CD4-positive, alpha-beta T cell treated with Interleukin-2 at 100 ng/mL for 4 hours (primary cell): ENCODE measurements at places on chromosomes 1 and 21.
A peak's percentile ranks its signal among the peaks of the same experiment; 100 is the strongest.

DNA sequence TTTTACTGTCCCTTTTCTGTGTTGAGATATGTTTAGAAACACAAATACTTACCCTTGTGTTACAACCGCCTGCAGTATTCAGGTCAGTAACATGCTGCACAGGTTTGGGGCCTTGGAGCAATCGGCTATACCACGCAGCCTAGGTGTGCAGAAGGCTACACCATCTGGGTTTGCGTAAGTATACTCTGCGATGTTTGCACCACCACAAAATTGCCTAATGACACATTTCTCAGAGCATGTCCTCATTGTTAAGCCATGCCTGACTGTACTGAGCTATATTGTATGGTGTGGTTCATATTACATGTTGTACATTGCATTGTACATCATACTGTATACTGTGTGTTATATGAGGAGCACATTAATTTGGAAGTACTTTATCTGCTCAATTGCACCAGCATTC, 247.4 kb downstream of the RHOU start:
- DNase-seq, result no peak

GRCh38 chr1:45014321-45015028, 2.4 kb downstream of the UROD start:
- DNase-seq, result peak; percentile 86

DNA sequence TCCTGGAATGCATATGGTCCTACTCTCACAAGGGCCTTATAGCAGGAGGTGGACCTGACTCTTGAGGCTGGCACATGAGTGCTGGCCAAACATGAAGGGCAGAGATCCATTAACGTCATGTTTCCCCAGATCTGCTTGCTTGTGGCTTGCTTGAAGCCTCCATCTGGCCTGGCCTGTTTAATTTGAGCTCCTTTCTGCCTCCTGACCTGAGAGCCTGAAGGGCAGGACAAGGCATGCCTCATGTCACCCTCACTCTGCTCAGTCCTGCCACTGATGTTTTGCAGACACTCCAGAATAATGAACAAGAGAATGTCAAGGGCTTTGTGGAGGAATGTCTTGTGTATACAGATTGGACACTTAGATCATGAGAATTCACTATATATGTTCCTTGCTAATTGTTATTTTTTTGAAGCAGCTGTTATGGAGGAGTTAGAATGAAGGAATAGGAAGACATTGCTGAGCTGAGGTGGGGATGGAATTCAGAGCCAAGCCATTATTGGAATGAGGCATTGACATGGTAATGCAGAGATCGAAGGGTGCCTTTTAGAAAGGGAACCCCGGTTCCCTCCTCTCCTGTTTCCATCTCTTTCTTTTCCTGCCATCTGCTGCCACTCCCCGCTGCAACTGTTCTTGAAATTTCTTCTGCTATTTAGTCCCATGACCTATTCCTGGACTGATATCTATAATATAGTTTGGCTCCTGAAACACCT, 457.0 kb upstream of the PROX1 start:
- no peak for DNase-seq

DNA sequence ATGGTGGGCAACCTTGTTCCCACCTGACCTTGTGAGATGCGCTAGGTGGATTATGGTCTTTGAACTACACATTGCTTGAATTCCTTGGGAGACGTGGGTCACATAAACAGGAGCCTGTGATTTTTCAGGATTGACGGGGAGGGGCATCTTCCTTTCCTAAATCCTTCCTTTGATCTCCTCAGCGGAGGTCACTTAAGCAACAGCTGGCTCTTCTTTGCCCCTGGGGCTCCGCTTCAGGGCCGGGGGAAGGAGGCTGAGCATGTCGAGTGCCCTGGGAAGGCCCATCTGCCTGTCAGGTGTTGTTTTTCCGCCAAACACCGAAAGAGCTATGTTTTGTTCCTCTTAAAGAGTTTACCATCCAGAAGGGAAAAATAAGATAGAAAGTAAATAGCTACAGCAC, 40.6 kb downstream of the KIF26B start:
- DNase-seq, result no peak

DNA sequence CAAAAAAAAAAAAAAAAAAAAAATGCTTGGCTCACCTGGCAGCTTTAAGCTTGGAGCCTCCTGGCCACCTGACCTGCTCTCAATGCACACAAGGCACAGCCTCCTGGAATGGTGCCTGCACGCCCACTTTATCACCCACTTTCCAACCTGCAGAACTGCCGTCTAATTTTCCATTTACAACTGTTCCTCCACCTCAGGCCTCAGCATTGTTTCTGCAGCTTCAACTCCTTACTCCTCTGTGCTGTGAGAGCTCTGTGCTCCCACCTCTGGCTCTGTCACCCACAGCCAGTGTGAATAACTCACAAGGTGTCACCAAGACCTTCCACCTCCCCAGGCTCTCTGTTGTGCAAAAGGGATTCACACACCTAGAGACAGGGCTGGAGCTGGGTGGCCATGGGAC, 38.7 kb upstream of the GPR157 start:
- DNase-seq, result no peak

DNA sequence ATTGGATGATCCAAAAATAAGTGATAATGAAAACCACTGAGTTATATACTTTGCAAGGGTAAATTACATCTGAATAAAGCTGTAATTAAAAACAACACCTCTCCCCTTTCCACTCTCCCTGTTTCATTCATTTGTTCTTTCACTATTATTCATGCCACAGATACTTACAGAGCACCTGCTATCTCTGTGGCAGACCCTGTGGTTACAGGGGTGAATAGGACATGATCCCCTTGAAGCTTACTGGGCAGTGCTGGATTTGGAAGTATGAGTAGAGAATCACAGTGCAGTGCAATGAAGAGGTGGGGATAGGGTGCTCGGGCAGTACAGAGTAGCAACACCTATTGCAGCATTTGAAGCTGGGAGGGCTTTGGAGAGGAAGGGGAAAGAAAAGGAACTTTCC, 21.7 kb downstream of the ARV1 start:
- no peak for DNase-seq

DNA sequence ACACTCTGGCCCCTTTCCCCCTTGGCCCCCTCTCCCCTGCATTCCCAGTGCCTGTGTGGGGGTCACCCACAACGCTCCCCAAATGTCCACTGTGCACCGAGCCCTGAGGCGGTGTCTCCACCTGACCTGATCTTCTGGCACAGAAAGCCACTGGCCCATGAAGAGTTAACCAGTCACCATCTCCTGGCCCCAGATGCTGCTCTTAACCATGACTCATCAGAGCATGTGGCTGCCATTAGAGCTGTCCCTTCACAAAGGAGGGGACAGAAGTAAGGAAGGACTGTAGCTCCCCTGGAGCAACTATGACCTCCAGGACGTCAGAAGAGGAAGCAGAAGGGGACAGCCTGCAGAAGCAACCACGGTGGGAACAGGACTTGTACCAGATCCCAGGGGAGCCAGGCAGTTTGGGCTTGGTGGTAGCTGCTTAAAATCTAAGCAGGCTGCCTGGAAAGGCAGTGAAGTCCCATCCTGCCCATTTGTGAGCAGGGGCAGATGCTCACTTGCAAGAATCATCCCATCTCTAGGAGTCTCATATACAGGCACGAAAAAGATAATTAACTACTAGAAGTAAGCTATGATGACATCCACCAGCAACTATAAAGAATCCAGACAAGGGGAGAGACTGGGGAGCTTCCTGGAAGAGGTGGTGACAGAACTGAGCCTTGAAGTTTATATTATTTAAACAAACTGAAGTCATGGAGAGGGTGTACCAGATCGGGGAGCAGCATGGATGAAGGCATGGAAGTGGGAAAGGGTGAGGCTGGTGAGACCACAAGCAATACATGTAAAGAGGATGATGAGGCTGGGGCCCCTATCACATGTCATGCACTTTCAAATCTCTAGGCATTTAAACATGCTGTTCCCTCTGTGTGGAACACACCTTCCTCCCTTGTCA, 1.1 kb upstream of the TTC39A start:
- DNase-seq, result no peak

GRCh38 chr1:108955881-108956280, 7.4 kb downstream of the CLCC1 start:
- DNase-seq, result no peak

DNA sequence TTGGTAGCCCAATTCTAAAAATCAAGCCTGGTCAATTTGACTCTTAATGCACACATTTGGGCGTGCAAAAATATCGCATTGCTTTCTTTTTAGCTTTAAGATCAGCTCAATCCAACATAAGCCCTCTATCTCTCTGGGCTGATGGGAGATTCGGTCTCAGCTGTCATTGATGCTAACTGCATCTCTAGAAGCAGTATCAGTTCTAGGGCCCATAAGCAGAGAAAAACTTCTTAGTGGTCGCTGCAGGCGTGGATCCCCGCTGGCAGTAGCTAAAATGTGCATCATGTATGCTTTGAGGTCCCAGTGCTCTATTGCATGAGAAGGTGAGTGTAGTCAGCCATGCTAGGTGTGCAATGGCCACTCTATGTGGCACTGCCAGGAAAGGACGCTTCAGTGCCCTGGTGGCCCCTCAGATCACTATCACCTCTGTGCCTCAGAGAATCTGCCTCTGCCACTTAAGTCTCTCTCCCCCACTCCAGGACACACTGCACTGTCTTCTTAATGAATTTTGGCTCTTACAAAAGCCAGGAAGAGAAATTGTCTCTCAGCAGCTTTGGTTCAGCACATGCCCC, 79.7 kb upstream of the GADD45A start:
- DNase-seq, result no peak

DNA sequence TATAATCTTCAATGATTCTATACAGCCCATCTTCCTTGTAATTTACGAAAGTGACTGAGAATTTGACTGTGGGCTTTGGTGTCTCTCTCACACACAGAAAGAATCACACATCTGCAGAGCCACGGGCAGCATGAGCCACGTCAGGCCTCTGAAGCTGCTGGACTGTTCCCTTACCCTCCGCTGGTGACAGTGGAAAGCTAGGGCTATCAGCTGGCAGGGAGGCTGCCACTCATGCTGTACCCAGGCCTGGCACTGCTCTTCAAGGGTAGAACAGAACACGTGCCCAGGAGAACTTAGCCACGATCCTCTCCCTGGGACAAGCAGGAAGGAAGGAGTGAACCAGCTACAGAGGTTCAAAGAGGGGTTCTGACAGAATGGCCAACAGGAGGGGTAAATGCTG, 90.7 kb downstream of the JAK1 start:
- DNase-seq, result no peak

- no peak for DNase-seq
Measured at GRCh38 chr1:38135625-38136414, 89.2 kb upstream of the POU3F1 start.

DNA sequence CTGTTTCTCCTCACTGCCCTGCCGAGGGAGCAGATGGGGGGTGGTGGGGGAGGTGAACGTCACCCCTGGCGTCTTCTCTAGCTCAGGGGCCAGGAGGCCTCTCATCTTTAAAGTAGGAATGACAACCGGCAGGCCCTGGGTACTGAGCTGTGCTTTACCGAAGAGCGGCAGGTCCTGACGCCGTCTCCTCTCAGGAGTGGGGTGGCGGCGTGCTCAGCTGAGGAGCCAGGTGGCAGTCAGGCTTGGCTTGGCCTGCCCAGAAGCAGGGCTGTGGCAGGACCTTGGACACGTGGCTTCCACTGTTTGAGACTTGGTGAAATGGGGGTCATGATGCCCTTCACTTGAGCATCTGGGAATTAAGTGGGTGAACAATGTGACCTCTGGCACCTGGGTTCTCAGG, 3.1 kb downstream of the RER1 start:
- no peak for DNase-seq

- no peak for DNase-seq
Measured at GRCh38 chr1:151193304-151193703, 3.3 kb upstream of the VPS72 start.

- no peak for DNase-seq
Measured at GRCh38 chr1:5447503-5447960, 544.7 kb downstream of the NPHP4 start.

GRCh38 chr1:213333121-213333520, 282.1 kb downstream of the RPS6KC1 start:
- no peak for DNase-seq
